ENCODE measurements at places on chromosomes 1 and 21.

DNA sequence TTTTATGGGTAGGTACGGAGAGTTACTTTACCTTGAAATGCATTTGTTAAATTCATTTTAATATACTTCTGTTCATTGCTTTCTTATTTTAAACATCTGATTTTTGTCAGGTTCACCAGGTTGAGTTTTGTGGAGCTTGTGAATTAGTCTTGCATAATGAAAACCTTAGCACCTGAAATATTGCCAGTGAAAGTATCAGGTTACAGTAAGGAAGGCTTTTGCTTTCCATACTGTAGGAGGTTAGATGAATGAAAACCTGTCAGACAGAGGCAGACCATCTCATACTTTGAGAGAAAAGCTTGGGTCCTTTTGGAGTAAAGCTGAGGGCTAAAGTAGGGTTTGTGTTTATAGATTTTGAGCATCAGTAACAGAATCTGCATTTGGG lies 34.7 kb downstream of the THRAP3 start:
- DNase-seq = no peak

- DNase-seq = no peak
Measured at GRCh38 chr21:16569679-16570078, 839.9 kb downstream of the USP25 start.

- DNase-seq = no peak
Measured at GRCh38 chr21:41726058-41726558, 40.7 kb downstream of the RIPK4 start.

DNA sequence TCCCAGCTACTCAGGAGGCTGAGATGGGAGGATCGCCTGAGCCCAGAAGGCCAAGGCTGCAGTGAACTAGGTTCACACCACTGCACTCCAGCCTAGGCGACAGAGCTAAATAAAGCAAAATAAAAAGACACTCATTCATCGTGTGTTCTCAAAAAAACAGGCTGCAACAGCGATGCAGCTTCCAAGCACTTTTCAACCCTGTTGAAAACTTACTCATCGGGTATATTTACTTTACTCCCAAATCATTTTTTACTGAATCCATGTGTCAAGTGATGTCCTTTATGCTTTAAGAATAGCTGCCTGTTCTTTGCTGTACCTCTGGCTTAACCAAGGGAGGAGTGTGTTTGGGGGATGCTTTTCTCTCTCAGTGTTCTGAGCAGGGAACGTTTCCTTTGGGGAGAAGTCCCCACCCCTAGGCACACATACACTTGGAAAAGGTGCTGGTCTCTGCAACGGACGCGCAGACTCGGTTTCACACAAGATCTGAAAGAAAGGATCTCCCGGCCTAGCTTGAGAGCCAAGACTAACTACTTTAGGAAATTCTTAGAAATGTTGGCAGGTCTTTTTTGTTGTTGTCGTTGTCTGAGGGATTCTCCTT lies 1.4 kb downstream of the MAP1LC3C start:
- DNase-seq = no peak

DNA sequence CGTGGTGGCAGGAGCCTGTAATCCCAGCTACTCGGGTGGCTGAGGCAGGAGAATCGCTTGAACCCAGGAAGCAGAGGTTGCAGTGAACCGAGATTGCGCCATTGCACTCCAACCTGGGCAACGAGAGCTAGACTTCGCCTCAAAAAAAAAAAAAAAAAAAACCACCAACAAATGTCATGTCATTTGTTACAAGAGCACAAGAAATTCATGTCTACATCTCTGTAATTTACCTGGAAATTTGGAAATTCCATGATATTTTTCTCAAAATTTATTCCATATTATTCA lies 16.5 kb upstream of the VPS45 start:
- no peak for DNase-seq

GRCh38 chr21:17402937-17403336 lies 109.9 kb upstream of the CXADR start:
- DNase-seq = no peak

DNA sequence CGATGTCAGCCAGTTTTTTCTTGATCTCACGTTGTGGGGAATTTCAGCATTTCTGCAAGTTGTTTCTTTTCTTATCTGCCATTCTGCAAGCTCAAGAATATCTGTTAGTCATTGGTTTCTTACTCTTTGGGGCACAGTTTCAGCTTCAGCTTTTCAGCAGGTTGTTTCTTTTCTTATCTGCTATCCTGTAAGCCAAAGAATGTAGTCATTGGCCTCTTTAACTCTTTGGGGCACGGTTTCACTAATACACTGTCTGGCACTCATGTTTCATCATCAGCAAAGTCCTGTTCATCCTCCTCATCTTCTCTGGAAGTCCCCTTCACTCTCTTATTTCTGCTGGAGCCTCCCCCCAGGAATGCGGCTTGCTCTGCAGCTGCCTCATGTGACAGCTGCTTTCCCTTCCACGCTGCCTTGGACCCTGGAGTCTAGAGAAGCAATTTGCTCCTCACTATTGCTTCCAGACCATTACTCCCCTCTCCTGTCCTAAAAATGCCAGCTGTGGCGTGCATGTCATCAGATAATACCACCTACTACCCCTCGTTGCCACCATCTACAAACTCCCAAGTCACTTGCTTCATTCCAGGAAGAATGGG lies 67.0 kb upstream of the CACNA1E start:
- no peak for DNase-seq

DNA sequence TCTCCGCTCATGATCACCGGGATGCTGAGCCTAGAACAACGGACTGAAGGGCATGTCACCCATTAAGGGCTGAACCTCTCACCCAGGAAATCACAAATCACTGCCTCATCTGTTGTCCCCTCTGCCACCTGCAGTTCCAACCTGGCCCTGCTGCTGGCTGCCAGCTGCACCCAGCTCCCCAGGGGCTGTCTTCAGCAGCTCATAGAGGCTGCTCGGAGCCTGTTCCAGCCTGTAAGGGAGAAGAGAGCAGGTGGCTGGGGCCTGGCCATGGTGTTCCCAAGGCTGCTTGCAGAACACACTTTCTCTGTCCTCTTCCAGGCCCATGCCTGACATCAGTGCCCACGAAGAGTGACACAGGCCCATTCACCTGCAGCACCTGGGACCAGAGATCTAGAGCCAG lies 44.5 kb upstream of the DISP3 start:
- DNase-seq = no peak

- DNase-seq = no peak
Measured at GRCh38 chr1:203278082-203278884, 27.0 kb upstream of the BTG2 start.

DNA sequence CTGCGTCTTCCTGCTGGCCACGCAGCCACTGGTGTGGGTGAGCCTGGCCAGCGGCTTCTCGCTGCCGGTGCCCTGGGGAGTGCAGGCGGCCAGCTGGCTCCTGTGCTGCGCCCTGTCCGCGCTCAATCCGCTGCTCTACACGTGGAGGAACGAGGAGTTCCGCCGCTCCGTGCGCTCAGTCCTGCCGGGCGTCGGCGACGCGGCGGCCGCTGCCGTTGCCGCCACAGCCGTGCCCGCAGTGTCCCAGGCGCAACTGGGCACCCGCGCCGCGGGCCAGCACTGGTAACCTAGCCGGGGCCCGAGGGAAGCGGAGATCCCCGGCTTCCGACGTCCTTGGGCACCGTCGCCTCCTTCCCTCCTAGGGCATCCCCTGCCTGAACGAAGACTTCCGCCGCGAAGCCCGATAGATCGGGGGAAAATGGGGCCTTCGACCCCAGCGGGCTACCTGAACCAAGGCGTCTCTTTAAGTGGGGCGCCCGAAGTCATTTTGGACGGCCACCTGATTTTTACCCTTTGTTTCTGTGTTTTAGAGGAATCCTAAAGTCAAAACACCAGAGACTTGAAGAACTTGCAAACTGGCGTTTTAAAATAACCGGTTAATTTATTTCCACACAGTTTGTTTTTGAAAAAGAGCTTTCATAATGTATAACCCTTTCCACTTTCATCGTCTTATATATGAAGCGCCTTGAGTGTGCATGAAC lies 2.0 kb downstream of the GPR88 start:
- no peak for DNase-seq

DNA sequence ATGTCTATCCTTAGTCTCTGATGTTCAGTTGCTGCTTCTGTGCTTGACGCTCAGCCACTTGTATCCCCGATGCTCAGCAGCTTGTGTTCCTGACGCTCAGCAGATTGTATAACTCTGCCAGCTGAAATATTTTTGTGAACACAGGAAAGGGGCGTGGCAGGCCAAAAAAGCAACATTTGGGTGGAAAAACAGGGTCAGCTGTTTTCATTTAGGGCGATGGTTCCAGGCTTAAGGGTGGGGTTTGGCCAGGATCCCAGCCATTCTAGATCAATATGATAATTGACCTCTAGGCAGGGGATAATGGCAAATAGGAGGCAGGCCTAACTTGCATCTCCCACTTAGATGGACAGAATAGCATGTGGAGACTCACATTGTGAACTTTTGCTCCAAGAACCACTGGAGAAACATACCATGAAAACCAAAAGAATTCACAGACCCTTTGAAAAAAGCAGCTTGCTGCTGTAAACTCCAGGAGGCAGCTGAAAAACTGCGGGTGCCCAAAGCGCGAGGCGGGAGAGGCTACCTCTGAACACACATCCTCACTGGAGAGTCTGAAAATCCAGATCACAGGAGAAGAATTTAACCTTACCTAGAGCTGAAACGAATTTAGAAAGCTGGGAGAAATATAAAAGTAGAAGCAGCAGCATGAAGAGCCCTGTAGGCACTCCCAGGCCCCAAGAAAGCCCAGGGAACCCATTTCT lies 58.3 kb downstream of the ZNF648 start:
- DNase-seq = no peak

- no peak for DNase-seq
Measured at GRCh38 chr1:43255438-43256210, 14.2 kb upstream of the TMEM125 start.

DNA sequence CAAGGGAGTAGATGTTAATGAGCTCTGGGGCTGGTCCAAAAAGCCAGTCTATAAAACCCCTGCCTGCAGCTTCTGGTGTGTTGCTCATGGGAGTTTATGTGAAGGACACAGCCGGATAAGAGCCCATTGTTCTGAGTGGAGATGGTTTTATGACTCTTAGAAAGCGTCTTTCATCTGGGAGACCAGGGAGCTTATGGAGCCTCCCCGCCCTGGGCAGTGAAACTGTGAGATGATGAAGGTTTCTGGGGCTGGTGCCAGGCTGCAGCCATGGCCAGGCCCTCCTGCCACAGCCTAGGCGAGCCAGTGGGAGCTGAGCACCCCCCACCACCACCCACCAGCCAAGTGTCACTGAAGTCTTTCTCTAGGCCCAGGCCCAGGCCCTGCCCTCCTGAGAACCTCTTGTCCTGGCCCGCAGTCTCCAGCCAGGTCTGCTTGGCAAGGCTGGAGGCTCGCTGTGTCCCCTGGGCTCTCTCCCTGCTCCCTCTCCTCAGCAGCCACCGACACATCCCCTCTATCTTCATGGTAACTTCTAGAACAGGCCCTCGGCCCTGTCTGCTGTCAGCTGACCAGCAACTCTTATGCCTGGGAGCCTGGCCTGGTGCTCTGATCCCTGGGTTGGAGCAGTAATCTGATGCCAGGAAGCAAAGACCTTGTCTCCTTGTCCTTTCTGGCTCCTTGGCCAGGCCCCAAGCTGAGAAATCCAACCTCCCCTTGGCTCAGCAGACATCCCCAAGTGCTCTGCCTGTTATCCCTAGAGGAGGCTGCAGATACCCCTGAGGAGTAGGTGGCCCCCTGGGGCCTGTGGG lies 7.6 kb upstream of the ARHGEF10L start:
- DNase-seq = no peak

DNA sequence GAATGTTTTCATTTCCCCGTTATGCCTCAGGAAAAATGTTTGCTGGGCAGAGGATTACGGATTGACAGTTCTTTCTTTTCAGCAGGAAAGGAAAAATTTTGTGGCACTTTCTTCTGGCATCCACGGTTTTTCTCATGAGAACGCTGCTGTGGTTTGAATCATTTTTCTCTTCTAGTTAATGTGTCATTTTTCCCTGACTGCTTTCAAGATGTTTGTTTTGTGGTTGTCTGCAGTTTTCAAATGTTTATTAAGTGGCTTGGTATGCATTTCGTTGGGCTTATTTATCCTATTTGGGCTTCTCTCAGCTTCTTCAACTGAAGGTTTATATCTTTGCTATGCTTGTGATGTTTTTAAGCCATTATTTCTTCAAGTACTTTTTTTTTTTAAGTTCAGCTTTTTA lies 359.0 kb downstream of the RGS7 start:
- no peak for DNase-seq

DNA sequence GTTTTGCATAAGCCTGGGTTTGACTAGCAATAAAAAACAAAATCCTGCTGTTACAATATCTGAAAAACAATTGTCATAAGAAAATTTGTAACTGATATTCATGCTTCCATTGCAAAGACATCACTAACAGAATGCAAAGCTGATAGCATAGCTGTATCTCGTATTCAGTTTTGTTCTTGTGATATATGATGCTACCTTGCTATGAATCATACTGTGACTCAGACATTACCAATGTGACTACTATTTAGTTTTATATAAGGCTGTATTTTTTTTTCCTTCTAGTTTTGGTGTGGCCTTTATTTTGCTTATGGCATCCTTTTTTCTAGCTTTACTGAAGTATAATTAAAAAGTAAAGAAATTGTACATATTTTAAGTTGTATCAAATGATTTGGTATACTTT lies 1381.8 kb downstream of the MRPL39 start:
- no peak for DNase-seq

DNA sequence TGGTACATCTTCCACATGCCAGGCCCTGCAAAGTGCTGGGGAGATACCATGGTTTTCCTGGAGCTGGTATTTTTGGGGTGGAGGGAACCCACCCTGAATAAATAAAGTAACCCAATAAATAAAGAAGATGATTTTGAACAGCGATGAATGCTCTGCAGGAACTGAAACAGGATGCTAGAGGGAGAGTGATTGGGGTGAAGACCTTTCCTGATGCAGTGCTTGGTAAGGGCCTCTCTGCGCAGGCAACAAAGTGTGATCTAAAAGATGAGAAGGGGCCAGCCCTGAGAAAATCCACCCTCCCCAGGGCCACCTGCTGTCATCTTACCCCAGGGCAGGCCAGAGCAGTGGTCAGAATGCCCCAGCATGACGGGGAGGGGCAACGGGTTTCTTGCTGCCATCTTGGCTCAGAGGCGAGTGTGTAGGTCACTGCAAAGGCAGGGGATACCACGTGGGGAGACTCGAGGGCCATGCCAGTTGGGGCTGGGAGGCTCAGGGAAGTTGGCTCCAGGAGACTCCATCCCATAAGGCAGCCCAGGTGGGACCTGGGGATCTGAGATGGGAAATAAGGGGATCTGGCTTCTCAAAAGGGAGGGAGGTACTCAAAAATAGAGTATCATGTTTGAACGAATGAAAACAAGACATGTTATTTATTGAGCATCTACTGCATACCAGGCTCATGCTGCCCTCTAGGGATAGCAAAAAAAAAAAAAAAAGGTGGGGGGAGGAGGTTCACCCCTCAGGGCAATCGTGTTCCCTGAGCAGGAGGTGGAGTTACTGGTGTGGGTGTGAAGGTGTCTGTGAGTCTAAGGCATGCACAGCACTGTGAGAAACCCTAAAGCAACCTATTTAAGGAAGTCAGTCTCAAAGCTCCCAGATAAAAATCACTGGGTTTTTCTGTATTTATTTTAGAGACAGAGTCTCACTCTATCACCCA lies 2.8 kb downstream of the SRARP start:
- no peak for DNase-seq

- no peak for DNase-seq
Measured at GRCh38 chr1:204032642-204033235, 40.2 kb upstream of the SOX13 start.

- no peak for DNase-seq
Measured at GRCh38 chr21:26027696-26028095, 142.9 kb downstream of the APP start.
